Activated T-cell treated with anti-CD3 and anti-CD28 coated beads for 1 hour (primary cell): ENCODE measurements at places on chromosomes 2 and 18.

DNA sequence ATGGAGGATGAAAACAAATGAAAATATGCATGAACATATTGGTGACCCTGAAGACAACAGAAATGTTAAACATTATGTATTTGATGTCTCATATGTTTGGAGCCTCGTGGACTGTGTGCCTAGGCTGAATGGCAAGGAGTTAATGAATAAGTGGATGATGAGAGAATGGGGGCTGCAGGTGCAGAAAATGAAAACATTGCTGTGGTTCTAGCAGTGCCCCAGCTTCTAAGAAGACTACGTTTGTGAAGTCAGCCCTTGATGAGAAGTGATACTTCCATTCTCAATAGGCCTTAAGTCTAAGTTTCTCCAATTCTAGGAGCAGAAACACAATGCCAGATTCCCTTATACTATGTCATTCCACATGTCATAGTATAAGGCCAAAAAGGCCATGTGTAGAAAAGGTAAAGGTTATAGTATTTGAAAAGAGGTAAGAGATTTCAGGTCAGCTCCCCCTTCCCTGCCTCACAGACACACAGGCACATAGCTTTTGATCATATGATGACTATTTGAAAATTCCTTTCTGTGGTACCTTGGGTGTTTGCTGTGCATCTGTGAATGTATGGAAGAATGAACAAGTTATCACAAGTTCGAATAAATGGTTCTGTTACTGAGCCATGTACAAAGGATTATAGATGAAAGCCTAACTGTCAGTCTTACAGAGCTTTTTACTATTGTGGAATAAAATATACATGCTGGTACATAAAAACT, 280.8 kb downstream of the SETBP1 start:
- DNase-seq, result no peak

- DNase-seq, result no peak
These were observed 19.1 kb downstream of the PLA2R1 start for GRCh38 chr2:160043265-160043664.

- peak; percentile 71 for DNase-seq
These were observed at the start of gene CD28 for GRCh38 chr2:203706403-203706802. CD28 (plus strand) TSS chr2:203706639; CDS start chr2:203706697, 58 bp downstream.

- DNase-seq, result no peak
These were observed 93.0 kb downstream of the KCTD18 start for GRCh38 chr2:200416878-200417277.
